ENCODE measurements at places on chromosomes 11 and 22. TPM values are rescaled to one million over a fixed set of nuclear protein-coding genes. Genes with fewer than 3 reads are reported as not detected.
A peak's percentile ranks its signal among the peaks of the same experiment; 100 is the strongest.

DNA sequence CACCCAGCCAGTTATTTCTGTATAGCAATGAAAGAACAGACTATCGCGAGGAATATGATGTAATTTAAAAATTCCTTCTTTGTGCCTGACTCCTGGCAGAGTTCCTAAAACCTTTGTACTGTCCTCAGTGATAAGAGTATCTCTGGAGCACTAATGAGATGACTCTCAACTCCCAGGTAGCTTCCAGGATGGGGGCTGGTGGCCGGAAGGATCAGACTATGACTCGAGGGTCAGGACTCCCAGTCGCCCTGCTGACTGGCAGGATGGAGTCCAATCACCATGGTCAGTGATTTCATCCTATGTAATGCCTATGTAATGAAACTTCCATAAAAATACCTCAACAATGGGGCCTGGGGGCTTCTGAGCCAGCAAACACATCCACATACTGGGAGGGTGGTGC is 135.1 kb downstream of the SHANK2 start:
- no peak for DNase-seq

The DENND6B gene
- total RNA-seq: 3.6 TPM

The FOLH1 gene
- total RNA-seq: 2.8 TPM

DNA sequence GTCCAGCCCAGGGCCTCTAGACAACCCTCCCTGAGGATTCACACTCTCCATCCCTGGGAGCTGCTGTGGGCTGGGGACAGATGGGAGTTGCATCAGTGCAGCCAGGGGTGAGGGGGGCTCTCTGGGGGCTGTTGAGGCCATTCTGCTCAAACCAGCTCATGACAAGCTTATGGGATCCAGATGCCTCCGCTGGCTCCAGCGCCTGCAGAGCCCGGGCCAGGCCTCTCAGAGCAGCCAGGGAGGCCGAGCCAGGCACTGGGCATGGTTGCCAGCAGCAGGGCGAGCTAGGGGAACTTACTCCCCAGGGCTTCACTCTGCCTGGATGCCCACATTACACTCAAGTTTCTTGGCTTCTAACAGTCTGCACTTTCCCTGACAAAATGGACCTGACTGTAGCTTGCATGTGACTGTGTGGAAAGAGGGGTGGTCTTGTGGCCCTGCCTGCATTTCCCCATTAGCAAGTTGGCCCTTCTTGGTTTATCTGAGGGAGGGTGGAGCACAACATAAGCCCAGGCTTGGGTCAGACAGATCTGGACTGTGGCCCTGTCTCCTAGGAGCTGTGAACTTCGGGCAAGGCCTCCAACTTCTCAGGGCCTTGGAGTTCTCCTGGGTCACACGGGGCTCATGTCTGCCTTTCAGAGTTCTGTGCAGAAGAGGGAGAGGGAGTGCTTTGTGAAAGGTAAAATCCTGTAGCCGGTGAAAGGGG is 34.5 kb upstream of the CYB5R3 start:
- no peak for DNase-seq

- no peak for DNase-seq
These were observed 91.0 kb downstream of the RRM1 start for GRCh38 chr11:4185561-4185960.

DNA sequence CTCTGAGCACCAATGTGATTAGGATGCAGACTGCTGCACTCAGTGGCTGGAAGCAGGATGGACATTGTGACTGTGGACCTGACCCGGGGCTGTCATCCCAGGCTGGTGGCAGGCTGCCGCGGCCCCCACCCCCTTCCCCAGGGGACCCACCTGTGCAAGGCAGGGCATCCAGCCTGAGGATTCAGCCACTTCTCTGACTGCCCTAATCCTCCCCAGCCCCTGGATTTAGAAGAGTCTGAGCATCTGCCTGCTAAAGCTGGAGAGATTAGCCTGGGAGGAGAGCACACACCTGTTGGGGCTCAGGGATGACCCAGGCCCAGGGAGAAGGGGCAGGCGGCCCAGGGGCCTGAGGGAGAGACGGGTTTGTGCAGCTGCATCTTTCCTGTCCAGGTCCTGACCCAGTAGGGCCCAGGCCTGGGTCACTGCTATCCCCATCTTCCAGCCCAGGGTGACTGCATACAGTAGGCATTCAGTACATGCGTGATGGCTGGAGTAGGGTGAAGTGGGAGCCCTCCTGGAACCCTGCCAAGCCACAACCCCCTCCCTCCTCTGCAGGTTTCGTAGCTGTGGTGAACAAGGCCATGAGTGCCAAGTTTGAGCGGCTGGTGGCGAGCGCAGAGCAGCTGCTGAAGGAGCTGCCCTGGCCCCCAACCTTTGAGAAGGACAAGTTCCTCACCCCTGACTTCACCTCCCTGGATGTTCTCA is 12.1 kb downstream of the DPP3 start:
- DNase-seq: no peak

GRCh38 chr22:17872471-17872870 is 98.2 kb upstream of the BID start:
- no peak for DNase-seq

The ANO9 gene
- 0.41 TPM for total RNA-seq

The MPPED2 gene
- total RNA-seq: 50.2 TPM

DNA sequence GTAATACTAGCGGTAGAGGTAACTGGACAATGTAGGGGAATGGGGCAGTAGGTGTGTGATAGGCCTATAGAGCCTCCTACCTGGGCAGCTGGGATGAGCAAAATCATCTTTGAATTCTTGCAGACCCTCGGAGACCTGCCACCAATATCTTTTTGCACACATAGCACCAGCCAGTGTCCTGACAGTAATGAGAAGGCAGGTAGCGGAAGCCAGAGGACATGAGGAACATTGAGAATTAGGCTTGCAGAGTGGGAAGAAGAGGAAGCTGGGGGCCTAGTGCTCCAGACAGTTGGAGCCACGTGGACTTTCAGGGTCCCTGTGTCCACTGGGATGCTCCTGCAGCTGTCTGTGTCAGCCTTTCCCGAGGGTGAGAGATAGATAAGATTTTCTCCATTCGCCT is 17.2 kb upstream of the SYT13 start:
- no peak for DNase-seq

The C11orf16 gene
- not detected for total RNA-seq

GRCh38 chr22:32628628-32629572 is 154.3 kb downstream of the FBXO7 start:
- no peak for DNase-seq

The AIFM3 gene
- 0.15 TPM for total RNA-seq

DNA sequence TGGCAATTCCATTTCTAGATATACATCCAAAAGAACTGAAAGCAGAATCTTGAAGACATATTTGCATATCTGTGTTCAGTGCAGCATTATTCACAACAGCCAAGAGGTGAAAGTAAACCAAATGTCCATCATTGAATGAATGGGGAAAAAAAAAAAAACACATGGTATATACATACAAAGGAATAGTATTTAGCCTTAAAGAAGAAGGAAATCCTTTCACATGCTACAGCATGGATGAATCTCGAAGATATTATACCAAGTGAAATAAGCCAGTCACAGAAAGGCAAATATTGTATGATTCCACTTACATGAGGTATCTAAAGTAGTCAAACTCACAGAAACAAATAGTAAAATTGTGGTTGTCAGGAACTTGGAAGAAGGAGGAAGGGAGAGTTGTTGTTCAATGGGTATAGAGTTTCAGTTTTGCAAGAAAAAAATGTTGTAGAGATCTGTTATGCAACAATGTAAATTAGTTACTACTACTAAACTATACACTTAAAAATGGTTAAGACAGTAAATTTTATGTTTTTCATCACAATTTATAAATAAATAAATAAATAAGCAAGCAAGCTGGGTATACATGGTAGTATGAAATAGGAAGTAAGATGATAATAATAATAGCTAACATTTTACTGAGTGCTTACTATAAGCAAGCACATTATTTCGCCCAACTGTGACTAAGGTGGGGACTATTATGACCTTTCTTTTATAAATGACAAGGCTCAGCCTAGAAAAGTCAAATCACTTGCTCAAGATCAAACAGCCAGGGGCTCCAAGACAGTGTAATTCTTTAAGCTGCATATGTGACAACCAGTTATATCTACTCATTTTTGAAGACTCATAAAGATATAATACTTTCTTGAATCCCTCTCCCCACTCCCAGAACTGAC is 50.0 kb downstream of the FAM168A start:
- no peak for DNase-seq

The HPX gene
- 1.4 TPM for total RNA-seq

DNA sequence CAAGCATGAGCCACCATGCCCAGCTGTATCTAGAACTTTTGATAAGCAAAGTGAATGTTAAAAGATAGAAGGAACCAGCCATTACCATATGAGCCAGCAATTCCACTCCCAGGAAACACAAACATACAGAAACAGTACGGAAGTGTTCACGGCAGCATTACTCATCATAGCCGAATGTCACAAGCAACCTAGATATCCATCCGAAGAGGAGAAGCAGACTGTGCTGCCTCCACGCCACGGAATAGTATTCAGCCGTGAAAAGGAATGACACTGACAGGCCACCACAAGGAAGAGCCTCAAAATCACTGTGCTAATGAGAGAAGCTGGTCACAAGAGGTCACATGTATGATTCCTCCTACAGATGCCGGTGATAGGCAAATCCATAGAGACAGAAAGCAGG is 17.6 kb upstream of the MGAT3 start:
- no peak for DNase-seq

- DNase-seq: no peak
These were observed 6.6 kb upstream of the KRTAP5-6 start for GRCh38 chr11:1690167-1691025.

The FGF4 gene
- not detected for total RNA-seq

The PARVA gene
- 53.3 TPM for total RNA-seq

DNA sequence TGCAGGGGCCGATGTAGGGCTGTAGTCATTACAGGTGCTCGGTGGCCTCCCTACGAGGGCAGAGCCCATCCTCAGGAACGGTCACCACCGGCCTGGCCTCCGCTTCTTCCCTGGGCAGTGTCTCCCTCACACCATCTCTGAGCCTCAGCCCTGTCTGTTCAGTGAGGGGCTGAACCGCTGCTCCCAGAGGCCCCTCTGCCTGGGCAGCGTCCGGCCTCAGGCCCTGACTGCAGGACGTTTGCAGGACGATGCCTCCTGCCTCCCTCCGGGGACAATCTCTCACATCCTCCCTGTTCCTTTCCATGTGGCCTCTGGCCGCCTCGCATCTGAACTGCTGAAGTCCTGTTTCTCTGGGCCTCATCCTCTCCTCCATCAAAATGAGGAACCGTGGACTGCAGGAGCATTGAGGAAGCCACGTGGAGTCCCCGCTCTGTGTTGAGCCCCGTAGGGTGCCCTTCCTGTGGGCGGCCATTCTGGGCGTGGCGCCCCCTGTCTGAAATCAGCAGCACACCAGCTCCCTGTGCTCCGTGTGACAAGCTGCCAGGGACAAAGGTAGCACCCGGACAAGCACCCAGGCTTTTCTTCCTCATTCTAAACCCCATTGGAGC is 933.5 kb downstream of the BRD1 start:
- DNase-seq: peak; percentile 34

The GGTLC2 gene
- not detected for total RNA-seq

The SYT12 gene
- total RNA-seq: 0.82 TPM

The OR5A1 gene
- total RNA-seq: not detected

- DNase-seq: no peak
These were observed 230.4 kb downstream of the ST3GAL4 start for GRCh38 chr11:126585774-126586491.

- DNase-seq: no peak
These were observed 5.3 kb downstream of the ATP5MG start for GRCh38 chr11:118406599-118407166.

DNA sequence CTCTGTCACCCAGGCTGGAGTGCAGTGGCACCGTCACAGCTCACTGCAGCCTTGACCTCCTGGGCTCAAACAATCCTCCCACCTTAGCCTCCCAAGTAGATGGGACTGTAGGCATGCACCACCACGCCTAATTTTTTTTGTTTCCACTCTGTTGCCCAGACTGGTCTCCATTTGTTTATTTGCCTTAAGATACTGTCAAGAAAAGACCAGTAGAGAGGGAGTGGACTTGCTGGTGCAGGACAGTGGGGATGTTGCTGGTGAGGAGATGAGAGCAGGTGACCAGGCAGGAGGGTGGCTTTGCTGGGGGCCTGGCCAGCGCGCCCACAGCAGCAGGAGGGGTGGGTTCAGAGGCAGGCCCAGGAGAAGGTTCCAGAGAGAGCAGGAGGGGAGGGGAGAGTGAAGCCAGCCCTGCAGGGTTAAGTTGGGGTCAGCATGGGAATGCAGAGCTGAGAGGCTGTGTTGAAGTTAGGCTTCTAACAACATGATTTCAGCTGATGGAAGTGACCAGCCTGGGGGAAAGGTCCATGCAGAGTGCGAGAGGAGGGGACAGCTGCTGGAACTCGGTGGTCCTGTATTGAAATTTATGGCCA is 35.8 kb downstream of the NADSYN1 start:
- DNase-seq: no peak

DNA sequence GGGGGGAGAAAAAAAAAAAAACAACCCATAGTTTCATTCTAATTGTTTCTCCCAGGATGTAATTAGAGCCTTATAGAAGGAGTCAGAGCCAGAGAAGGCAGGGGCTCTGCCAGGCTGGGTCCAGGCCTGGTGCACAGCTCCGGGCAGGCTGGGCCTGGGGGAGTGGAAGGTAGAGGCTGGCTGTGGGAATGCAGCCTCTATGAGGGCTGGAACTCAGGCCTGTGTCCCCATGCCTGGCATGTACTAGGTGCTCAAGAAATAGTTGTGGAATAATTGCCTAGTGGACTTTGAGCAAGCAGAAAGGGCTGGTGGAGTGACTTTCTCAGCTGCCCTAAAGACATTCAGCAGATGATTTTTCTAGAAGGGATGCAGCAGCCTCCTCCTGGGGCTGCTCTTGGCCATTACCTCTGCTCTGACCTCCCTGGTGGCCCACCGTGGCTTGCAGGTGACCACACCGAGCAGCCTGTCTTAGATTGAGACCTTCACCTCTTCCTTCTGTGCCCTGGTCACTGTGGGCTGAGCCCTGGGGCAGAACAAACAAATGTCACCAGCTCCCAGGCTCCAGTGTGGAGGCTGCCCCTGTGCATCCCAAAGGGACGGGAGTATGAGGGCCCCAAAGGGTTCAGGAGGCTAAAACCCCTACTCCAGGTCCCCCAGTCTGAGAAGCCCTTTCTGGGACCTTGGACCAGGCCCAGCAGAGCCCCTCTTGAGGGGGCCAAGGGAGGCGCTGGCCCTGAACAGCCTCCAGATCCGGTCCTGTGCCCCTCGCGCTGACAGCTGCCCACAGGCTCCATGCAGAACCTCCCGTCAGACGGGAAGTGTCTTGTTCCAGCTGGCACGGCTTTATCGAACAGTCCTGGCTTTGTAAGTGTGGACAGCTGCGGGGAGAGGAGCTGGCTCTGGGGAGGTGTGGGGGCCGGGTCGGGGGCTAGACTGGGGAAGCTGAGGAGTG is 18.8 kb downstream of the MYEOV start:
- DNase-seq: no peak

The CCDC87 gene
- total RNA-seq: 0.54 TPM

The OR2AT4 gene
- 0.08 TPM for total RNA-seq

DNA sequence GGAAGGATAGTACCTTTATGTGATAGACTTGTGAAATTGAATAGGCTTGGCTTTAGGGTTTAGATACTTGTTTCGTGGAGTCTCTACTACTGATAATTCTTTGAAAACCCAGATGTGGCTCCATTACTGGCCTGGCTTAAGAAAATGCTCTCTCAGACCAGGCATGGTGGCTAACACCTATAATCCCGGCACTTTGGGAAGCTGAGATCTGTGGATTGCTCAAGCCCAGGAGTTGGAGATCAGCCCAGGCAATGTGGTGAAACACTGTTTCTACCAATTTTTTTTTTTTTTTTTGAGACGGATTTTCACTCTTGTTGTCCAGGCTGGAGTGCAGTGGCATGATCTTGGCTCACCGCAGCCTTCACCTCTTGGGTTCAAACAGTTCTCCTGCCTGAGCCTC is 40.9 kb downstream of the ATG13 start:
- DNase-seq: no peak

The HSCB gene
- total RNA-seq: 16.6 TPM

Data from endothelial cell (in vitro differentiated cells).